ENCODE measurements at places on chromosomes 6 and 20.

DNA sequence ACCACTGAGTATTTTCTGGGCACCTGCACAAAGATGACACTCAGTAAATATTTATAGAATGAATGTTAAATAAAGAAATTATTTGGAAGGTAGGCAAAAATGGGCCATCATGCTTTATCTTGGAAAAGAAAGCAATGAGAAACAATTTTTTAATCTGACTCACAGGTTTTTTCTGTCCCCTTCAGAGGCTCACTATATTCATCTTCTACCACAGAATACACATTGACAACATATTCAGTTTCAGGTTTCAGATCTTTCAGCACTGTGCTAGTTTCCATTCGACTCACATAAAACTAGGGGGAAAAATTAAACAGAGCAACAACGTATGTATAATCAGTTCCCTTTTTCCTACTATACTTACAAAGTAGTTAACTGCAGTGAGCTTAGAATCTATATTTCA lies 58.3 kb downstream of the COL12A1 start:
- DNase-seq = no peak

GRCh38 chr6:40681622-40682021 lies 94.5 kb upstream of the LRFN2 start:
- no peak for DNase-seq

GRCh38 chr20:4469910-4470309 lies 251.8 kb upstream of the PRND start:
- DNase-seq = no peak

DNA sequence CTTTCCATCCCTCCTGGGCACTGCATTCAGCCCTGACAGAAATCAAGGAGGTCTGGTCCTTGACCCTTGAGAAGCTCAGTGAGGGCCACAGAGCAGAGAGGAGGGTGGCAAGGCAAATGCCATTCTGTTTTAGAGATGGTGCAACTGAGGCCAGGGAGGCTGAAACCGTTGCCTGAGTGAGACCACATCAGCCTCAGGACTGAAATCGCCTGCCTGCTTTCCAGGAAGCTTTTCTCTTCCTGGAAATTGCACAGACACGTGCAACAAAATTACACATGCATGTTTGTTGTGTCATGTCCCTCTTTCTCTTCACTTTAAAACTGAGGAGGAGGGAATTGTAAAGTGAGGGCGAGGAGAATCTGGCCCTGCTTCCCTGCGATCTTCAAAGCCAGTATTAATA lies 113.7 kb upstream of the PDE10A start:
- DNase-seq = no peak

DNA sequence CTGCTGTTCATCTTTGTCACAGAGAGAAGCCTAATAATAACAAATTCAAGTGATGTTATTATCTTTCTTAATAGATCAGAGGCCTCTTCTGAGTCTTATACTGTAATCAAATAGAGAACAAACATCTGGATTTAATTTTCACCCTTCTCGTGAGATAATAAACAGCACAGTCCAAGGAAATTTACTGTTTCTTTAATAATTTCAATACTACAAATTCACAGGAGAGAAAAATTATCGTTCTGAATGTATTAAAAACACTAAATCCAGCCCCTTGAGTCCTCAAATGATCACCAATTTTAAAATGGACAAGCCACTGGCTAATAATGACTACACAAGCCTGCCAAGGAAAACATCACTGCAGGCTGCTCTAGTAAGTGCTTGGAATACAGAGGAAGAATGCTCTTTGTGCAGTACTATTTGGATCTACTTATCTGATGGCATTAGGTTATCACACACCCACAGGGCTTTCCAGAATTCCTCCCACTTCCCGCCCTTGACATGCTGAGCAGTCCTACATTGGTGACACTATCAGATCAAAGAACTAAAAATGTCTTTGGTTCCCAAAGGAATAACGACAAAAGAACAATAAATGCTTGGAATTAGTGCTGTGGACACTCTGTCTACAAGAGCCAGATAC lies 38.1 kb downstream of the SYNE1 start:
- no peak for DNase-seq

- no peak for DNase-seq
Observed at GRCh38 chr6:111566222-111566734, 39.4 kb downstream of the TRAF3IP2 start.

GRCh38 chr6:42756722-42757121 lies 10.8 kb upstream of the TBCC start:
- no peak for DNase-seq

GRCh38 chr6:42777126-42777822 lies 4.6 kb upstream of the BICRAL start:
- no peak for DNase-seq

DNA sequence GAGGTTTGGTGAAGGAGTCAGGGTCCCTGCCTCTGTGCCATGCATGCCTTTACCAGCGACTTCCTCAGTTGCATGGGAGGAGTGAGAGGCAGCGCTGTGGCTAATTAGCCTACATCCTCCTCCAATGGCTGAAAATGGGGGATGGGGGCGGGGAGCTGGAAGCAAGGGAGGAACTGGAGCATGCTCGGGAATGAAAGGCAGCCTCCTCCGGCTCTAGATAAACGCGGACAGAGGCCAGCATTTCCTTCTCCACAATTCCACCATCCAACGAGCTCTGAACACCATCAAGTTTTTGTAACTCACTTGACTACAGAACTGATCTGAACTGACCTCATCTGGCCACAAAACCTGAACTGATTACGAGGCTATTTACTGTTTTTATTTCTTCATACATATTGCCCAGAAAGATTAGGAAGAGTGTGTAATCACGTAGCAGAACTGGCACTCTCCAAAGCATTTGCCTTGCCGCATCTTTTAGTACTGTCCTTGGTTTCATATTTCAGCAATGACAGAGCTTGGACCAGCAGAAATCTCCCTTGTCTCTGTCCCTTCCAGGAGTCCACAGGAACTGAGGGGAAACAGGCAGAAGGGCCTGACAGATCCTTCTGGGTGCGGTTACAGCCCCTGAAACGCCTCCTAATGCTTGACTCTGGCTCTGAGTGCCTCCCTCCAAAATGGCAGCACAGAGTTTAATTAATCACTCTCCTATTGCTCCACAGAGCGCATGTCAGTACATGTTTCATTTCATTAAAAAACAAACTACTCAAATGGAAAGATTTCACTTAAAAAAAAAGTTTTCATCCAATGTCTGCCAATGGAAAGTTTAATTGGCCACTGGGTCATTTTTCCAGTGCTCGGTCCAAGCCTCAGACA lies 58.2 kb upstream of the TRAF3IP2 start:
- no peak for DNase-seq

DNA sequence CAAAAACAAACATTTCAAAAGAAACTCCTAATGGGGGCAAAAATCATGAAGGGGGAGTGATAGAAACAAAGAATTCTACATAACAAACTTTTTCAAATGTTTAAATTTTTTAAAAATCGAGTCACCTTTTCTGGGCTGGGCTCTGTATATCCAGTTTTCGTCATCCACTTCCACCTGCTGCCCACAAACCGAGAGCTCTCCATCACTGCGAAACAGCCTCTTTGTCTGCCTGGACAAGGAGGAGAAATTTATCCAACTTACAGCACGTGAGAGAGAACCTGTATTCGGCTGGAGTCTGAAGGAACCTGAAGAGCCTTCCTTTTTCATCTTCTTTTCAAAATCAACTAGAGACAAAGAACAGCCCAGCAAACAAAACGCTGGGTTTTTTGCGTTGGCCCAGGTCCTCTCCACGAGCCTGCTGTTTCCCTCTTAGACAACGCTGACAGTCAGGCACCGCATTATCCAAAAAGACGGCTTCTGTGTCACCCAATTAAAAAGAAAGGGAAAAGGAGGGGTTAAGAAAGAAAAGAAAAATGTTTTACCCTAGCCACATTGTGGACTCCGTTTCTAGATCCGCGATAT lies 72.4 kb upstream of the NHSL1 start:
- DNase-seq = no peak

- DNase-seq = no peak
Observed at GRCh38 chr20:2402271-2402980, 21.7 kb downstream of the TGM6 start.

DNA sequence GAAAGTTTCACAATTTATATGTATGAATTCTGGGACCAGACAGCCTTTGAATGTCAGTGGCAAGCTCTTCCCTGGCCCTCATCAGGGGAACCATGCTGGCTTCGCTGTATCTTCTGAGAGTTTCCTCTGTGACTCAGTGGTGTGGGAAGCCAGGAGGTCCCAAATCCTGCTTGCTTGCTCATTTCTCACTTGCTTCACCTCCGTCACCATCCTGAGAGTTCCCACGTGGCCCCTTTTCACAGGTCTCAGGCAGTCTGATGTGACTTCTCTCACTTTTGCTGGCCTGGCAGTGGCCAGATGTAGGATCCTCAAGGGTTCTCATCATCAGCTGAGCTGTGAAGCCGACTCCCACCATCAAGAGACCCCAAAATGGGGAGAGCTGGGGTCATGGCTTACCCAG lies 28.4 kb upstream of the RIN2 start:
- DNase-seq = no peak

DNA sequence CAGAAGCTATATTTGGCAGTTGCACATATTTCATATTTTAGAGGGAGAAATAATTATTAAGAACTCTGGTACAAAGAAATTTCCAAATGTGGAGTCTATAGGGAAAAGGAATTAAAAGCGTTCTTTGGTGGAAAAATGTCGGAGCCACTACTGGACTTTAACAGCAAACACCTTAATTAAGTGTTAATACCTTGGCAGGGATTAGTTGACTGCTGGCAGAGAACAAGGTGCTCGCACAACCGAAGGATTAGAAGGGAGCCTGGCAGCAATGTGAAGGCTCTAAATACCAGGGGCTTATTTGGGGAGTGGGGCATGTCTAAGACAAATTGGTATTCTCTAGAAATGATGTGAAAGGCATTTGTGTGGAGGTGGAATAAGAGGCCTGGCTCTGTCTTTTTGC lies 98.9 kb downstream of the PAK5 start:
- DNase-seq = no peak

DNA sequence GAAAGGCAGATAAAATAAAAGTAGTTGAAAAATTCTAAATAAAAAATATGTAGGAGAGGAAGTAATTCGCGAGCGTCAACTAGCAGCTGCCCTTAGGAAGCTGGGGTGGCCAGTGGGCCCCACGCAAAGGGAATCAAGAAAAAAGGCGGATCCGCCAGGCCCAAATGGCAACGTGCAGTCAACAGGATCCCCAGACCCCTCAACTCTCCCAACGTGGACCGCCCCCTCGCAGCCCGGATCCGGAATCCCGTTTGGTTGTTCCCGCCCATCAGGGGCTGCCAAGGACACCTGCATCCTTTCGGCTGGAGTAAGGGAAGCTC lies 296 bp downstream of the DZANK1 start:
- no peak for DNase-seq

DNA sequence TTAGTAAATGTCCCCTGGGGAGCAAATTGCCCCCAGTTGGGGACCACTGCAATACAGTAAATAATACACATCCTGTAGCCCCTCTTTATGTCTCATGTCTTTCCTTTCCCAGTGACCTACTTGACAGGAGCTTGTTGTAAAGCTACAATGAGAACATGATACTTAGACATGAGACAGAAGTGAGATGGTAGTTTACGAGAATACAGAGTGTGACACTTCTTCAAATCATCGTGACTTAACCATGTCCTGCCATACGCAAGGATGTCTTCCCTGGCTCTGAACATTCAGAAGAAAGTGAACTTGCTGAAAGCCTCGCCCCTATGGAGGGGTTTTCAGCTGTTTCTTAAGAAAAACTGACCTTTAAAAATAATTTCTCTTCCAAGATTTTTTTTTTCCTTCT lies 101.0 kb upstream of the SPACA1 start:
- no peak for DNase-seq

DNA sequence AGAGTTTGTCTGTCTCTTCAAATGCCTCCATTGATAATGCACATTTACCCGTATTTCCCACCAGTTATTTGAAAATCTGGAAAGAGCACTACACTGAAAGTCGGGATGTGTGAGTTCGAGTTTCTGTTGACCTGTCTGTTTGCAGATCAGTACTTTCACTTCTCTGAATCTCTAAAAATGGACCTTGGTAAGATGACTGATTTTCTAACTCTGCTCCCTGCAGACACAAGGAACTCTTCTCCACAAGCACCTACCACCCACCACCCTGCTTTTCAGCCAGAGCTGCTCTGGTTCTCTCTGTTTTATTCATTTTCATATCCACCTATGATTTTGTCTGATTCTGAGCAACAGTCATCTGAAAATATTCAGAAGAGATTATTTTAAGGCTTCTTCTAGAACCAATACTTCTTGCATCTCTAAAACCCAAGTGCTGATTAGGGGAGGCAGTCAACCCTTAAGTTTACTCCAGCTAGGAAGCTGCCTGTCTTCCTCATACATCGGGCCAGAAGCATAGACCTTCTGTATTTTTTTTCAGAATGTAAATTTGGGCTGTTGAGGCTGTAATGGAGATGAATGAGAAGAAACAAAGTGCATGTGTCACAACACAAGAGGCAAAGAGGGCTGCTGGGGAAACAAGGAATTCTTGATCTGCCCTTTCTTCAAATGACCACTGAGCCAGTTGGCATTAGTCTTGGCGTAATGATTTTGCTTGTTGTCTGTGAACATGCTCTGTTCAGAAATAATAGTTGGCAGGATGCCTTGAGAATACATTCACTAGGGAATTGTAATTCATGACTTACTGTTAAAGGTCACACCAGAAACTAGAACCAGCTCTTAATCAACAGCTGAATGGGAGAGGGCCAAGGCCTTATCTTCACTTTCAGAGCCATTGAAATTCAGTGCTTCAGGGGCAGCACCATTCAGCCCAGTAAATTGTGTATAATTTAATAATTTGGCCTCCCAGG lies 85.4 kb upstream of the MYLIP start:
- no peak for DNase-seq

DNA sequence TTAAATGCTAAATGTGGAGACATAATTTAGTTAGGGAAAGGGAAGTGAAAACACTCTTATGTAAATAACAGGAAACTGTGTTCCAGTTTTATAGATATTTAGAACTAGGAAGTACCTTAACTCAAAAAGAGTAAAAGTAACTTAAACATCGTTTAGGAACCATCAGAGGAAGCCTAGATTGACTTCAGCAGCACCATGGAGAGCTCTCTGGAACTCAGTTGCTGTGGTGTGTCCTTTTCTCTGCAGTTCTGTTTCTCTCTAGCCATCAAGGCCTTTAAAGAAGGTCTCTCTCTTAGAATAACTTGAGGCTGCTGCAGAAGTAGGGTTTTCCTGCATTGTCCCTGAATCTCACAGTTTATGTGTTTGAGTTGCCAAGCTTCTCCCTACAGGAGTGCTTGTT lies 26.9 kb downstream of the CLVS2 start:
- DNase-seq = no peak

- DNase-seq = no peak
Observed at GRCh38 chr20:11235058-11235457, 561.3 kb upstream of the JAG1 start.

- DNase-seq = peak; percentile 8
Observed at GRCh38 chr20:18019068-18019467, 38.6 kb downstream of the OVOL2 start.

DNA sequence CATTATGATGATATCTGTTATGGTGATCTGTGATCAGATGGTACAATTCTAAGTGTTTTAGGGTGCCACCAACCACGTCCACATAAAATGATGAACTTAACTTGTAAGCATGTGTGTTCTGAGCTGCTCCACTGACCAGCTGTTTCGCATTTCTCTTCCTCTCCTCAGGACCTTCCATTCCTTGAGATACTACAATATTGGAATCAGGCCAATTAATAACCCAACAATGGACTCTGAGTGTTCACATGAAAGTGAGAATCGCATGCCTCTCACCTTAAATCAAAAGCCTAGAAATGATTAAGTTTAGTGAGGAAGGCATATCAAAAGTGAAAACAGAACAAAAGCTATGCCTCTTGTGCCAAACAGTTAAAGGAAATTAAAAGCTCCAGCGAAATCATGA lies 114.6 kb downstream of the MAN1A1 start:
- no peak for DNase-seq

GRCh38 chr6:106519460-106520394 lies 109.6 kb downstream of the RTN4IP1 start:
- peak; percentile 94 for DNase-seq

- DNase-seq = no peak
Observed at GRCh38 chr6:34525431-34526175, 30.5 kb downstream of the SPDEF start.

Data from T-helper 1 cell (primary cell).